ENCODE measurements at places on chromosomes 2 and 18.

GRCh38 chr2:73986085-73986681, 1.5 kb downstream of the TET3 start:
- no peak for DNase-seq

GRCh38 chr2:9060819-9061218, 57.3 kb upstream of the MBOAT2 start:
- DNase-seq = no peak

DNA sequence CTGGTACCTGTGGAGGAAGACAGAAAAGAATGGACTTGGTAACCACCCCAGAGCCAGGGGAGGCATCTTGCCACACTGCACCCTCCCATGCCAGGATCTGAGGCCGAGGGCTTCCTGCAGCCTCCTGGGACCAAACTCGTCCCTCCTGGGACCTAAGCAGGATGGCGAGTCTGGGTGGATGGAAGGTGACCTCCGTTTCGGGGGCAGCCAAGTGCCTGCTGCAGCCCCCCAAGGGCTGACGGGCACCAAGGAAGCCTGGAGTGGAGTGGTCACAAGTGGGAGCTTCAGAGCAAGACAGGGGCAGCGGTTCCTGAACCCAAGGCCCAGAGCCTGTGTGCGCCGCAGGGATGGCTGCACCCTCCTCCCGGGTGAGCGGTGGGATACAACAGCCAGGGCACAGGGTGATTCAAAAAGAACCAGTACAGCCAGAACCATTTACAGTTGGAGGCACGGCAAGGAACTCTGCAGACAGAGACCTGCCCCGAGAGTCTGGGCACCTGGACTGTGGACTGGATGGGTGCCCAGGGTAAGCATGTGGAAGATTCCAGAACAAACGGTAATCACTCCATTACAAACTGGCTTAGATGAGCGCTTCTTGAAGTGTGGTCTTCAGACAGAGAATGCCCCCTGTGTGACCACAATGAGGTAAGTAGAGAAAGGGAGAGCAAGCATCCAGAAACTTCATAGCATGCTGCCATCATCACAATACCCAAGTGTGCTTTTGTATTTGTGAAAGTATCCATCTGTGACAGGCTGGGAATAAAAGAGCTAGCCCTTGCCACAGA, 12.1 kb downstream of the HS1BP3 start:
- DNase-seq = no peak

DNA sequence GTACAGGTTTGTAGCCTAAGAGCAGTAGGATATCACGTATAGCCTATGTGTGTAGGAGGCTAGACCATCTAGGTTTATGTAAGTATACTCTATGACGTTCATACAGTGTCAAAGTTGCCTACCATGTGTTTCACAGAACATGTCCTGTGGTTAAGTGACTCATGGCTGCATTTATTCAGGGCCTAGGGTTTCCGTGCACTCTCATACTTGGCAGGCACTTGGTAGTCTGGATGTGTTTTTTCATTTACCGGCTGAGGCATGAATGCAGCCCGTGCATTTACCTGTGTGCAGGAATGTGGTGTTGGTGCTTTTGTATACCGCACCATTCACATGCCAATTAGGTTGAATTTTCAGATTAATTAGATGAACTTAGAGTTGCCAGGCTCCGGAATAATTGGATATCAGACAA, 43.4 kb downstream of the MYL12B start:
- no peak for DNase-seq

- no peak for DNase-seq
These were observed 192.5 kb downstream of the ATAD2B start for GRCh38 chr2:23734416-23734815.

- DNase-seq = peak; percentile 47
These were observed 3.6 kb downstream of the IHH start for GRCh38 chr2:219056896-219057708.

DNA sequence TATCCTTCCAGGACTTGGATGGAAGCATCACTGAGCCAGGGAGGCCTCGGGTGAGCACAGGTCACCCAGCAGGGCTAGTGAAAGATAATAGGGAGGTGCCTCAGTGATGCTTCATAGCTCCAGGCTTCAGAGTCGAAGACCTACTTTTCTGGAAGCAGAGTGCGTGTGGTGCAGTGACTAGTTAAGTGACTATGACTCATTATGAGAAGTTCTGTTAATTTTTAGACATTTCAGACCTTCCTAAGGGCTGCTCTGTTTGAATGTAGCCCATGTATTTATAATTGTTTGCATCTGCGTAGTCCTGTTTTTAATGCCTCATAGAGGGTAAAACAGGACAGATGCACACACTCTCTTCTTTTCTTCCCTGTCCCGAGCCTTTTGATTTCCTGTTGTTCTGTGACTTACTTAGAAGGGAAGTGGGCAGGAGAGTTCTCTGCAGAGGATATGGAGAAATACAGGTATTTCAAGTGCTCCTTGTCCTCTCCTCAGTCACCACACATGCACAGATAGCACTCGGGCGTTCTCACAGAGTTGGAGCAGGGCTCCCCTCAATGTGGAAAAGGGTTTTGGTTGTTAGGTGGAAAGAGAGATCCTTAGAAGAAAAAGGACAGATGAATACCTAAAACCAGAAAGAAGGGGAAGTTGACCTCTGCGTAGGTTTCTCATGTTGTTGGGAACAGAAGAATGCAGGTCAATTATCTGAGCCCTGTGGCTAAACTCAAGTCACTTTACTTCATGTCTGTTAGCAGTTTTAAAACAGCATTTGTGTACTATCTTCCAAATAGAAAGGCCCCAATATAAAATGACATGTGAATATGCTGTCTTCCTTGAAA, 34.7 kb downstream of the RALB start:
- no peak for DNase-seq
